Caco-2 (cell line): ENCODE measurements at places on chromosomes 16 and 17.
A peak's percentile ranks its signal among the peaks of the same experiment; 100 is the strongest.

GRCh38 chr17:33962857-33963655 is 292.0 kb upstream of the CCL2 start:
- DNase-seq: no peak

- DNase-seq: no peak
Measured at GRCh38 chr17:64497565-64498035, 746 bp upstream of the POLG2 start.

GRCh38 chr16:84062734-84063640 is 20.4 kb upstream of the SLC38A8 start:
- peak; percentile 79 for DNase-seq

DNA sequence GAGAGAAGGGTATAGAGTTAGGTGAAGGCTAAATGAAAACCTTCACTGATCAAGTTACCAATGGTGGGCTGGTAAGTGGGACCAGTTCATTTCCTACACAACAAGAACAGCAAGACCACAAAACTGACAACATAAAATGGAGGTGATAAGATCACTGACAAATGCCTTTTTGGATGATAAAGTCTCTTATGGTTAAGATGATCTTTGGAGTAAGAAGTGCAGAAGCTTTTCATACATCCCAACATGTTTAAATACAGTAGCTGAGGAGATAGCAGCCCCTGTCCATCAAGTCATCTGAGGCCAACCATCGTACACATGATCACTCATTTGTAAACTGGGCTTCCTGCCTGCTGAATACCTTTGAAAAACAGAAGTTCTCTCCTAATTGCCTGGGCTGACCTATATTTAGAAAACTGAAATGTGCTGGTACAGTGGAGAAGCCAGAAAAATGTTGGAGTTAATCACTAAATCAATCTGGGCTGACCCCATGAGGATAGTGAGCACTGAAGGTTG is 259.0 kb upstream of the ZFHX3 start:
- DNase-seq: no peak

GRCh38 chr17:36940313-36941264 is 3.3 kb downstream of the LHX1 start:
- no peak for DNase-seq

- DNase-seq: peak; percentile 57
Measured at GRCh38 chr16:2523801-2524231, 3.6 kb downstream of the AMDHD2 start.

GRCh38 chr17:80047176-80047575 is 10.7 kb downstream of the CCDC40 start:
- DNase-seq: no peak

GRCh38 chr17:50866261-50866949 is at the start of gene TOB1:
Gene TOB1 (minus strand): TSS chr17:50866354. CDS start chr17:50864017, 2,337 bp downstream.
- peak; percentile 100 for DNase-seq

- no peak for DNase-seq
Measured at GRCh38 chr17:74417178-74418045, 14.5 kb upstream of the GPRC5C start.

DNA sequence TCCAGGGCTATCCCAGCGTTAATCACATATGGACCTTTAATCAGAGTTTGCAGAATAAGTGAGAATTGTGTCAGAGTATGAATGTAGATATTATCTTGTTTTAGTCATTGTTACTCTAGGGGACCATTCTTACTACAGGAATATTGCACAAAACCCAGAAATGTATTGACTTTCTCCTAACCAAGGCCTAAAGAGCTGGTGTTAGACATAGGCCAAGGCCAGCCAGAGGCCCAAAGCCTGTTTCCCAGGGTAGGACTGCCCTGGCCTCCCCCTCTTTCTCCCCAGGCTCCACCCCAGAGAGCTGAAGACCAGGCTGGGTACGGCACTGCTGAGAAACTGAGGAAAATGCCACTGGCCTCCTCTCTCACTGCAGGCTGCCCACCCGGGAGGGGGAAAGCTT is 41.9 kb upstream of the MEOX1 start:
- DNase-seq: no peak

- peak; percentile 55 for DNase-seq
Measured at GRCh38 chr16:15682105-15682570, 32.1 kb downstream of the NDE1 start.

DNA sequence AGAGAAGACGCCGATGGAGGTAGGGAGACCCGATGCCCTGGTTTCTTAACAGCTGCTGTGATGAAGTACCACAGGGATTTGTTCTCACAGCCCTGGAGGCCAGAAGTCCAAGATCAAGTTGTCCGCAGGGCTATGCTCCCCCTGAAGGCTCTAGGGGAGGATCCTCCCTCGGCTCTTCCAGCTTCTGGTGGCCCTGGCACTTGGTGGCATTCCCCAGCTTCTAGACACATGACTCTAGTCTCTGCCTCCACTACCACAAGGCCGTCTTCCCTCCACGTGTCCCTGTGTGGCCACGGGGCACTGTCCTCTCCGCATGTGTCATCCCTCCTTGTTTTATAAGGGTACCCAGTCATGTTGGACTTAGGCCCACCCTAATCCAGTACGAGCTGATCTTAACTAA is 375.2 kb downstream of the SLC39A11 start:
- no peak for DNase-seq

GRCh38 chr16:17313085-17313611 is 157.6 kb downstream of the XYLT1 start:
- no peak for DNase-seq

DNA sequence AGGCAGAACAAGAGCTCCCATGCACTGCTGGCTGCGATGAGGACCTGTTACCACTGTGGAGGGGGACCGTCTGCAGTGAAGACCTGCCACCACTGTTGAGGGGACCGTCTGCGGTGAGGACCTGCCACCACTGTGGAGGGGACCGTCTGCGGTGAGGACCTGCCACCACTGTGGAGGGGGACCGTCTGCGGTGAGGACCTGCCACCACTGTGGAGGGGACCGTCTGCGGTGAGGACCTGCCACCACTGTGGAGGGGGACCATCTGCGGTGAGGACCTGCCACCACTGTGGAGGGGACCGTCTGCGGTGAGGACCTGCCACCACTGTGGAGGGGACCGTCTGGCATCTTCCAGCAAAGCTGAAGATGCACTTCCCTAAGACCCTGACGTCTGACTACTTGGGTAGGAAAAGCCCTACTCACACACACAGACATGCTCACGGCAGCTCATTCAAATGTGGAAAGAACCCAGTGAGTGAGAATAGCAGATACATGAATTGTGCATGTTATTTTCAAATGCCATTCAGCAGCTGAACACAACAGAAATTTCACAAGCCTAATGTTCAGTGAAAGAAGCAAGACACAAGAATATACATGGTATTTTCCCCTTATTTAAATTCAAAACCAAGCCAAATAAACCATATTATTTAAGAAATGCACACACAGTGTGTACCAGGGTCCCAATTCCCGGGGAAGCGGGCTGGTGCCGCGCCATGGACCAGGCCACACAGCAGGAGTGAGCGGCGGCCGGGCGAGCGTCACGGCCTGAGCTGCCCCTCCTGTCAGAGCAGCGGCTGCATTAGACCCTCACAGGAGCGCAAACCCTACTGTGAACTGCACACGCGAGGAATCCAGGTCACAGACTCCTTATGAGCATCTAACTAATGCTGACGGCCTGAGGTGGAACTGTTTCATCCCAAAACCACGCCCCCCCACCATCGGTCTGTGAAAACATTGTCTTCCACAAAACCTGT is 64.2 kb upstream of the METRNL start:
- DNase-seq: no peak

GRCh38 chr16:55249361-55249760 is 74.6 kb upstream of the IRX6 start:
- no peak for DNase-seq

DNA sequence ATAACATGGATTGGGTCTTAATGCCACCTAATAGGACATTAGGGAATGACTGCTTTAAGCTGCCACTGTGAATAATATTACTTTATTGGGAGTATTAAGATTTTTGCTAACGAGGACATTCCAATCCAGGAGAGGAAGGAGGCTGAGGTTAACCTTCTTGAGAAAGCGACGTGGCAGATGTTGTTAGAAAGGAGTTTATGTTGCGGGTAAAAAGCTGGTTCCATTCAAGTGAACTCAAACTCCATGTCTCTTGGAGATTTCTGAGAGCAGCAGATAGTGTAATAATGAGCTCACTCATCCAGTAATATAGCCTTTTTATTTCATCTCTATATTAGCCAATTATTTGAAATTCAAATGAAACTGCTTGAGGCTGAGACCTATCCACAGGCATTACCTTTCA is 75.5 kb downstream of the KNOP1 start:
- DNase-seq: no peak

GRCh38 chr16:20253825-20254224 is 73.5 kb downstream of the GP2 start:
- DNase-seq: no peak
